Smooth muscle cell of the coronary artery (primary cell): ENCODE measurements at places on chromosomes 6 and 20. TPM values are rescaled to one million over a fixed set of nuclear protein-coding genes. Genes with fewer than 3 reads are reported as not detected.

MEP1A gene
- total RNA-seq: not detected in 2 replicates

RNF217 gene
- 25.9 and 28.4 TPM in 2 replicates for total RNA-seq

CCDC170 gene
- 0.23 and 0.82 TPM in 2 replicates for total RNA-seq

KIF25 gene
- total RNA-seq: not detected in 2 replicates

AARS2 gene
- total RNA-seq: 13.1 and 14.4 TPM in 2 replicates

GABRR1 gene
- total RNA-seq: not detected in 2 replicates

PAX1 gene
- not detected in 2 replicates for total RNA-seq

POU3F2 gene
- not detected in 2 replicates for total RNA-seq

SIRPG gene
- total RNA-seq: not detected in 2 replicates

EYA4 gene
- total RNA-seq: under 0.01 and 3.3 TPM in 2 replicates

RIPPLY2 gene
- under 0.01 TPM in 1 of 2 replicates, not detected in the other for total RNA-seq

TFAP2B gene
- total RNA-seq: not detected in 2 replicates
